ENCODE measurements at places on chromosomes 16 and 17. TPM values are rescaled to one million over a fixed set of nuclear protein-coding genes. Genes with fewer than 3 reads are reported as not detected.
A peak's percentile ranks its signal among the peaks of the same experiment; 100 is the strongest.

- no peak for ATAC-seq
Observed at GRCh38 chr17:32527146-32527545, 40.4 kb downstream of the CDK5R1 start.

DNA sequence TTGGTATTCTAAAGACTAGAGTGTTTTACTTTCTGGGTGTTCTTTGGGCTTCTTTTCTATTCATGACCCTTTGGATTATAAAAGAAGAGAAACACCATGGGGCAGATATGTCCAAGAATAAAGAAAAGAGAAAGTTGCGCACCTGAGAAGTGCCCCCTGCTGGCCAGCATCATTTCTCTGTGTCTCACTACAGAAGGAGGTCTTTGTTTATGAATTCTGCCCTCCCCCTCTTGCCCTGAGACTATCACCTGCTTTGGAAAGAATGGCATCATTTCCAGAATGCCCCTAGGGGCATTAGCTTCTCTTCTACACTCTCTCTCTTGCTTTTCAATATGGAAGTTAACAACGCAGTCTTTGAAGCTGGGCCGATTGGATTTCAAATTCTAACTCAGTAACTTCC lies 45.0 kb downstream of the CDH13 start:
- no peak for ATAC-seq

GRCh38 chr17:76868176-76868668 lies at the start of gene MGAT5B:
Gene MGAT5B, plus strand, starts transcription at chr17:76868404. Its CDS starts 626 bp downstream, at chr17:76869030.
- peak; percentile 98 for ATAC-seq

- ATAC-seq, result no peak
Observed at GRCh38 chr16:86706726-86707125, 128.4 kb downstream of the FOXL1 start.

SEC14L1 gene
- total RNA-seq, result 89.3 TPM

GRCh38 chr17:2695243-2695960 lies 16.2 kb downstream of the CLUH start:
- ATAC-seq, result no peak

DNA sequence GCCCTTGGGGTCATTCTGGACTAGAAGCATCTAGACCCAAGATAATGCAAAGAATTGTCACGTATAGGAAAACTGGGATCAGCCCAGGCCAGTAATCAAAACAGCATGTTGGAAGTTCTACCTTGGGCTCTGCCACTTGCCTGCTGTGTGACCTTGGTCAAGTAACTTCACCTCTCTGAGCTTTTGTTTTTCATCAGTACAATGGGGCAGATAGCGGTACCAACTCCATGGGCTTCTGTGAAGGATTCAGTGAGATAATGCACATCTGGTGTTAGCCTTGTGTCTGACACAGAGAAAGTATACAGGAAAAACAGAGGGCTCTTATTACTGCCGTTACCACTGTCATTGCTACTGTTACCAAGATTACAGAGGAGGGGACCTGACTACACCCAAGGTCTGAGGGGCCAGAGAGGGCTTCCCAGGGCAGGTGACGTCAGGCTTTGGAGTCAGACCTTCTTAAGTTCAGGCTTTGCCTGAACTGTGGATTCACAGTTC lies 24.6 kb downstream of the CMIP start:
- peak; percentile 50 for ATAC-seq

DNA sequence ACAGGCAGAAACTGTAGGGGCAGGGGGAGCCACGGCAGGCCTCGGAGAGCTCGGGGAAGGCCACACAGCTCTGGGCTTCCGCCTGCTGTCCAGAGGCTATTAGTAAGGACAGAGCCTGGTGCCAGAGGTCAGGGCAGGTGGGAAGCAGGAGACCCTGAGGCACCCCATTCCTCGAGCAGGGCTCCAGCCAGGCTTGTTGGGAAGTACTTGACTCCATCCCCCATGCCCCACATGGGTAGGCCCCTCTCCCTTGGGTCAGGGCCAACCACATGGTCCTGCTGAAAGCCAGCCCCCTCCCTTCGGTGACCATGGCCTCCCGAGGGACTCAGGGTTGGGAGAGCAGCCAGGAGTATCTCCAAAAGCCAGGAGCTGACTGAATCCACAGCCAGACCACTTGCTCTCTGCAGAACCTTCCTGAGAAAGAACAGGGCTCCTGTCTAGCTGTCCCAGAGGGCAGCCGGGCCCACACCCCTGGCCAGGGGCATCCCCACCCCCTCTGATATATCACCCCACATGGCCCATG lies 17.4 kb upstream of the MPRIP start:
- ATAC-seq, result no peak

DNA sequence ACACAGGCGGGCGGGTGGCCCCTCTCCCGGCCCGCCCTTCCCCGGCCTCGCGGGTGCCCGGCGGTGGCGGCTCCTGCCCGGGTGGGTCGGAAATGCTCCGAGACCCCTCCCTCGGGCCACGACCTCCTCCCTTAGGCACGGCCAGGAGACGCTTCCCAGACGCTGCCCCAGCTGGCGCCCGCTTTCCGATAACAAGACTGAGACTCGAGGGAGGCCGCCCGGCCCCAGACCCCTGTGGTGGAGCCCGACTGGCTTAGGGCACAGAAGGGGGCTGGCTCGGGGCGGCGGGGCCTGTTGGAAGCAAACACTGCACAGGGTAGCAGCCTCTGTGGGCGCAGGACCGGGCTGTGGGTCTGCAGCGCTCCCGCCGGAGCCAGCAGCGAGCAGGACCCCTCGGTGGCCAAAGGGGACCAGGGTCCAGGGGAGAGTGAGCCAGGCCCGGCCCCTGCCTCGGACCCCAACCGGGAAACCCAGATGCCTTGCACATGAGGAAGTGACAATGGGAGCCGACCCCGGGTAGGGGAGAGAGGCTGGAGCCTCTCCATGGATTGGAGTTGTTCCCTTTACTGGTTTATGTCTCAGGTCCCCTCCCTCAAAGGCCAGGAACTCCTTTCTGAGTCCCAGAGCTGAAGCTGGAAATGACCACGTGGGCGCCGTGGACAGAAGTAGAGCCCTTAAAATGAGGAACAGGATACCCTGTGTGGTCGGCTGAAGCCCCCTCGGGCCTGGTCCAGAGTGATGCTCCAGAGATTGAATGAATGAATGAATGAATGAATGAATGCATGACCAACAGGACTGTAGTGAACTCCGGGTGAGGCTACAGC lies 19.8 kb upstream of the ADCY7 start:
- no peak for ATAC-seq

DNA sequence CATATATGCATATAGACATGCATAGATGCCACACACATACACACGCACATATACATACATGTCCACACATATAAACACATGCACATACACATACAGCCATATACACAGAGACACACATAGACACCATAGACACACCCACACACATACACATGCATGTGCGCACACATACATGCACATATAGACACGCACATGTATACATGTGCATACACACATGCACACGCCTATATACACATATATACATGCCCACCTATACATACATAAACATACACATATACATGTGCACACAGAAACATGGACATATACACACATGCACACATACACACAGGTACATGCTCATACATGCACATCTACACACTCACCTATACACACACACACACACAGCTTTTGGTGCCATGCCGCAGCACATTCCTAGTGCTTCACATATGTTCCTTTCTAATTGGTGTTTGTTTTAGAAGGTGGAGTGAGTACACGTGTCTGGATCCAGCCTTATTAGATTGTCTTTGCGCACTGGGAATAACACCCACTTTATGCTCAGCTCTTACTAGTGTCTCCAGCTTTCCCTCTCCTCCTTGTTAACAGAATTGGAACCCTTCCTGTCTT lies 198.0 kb downstream of the RPTOR start:
- ATAC-seq, result no peak

CES5A gene
- not detected for total RNA-seq

DNA sequence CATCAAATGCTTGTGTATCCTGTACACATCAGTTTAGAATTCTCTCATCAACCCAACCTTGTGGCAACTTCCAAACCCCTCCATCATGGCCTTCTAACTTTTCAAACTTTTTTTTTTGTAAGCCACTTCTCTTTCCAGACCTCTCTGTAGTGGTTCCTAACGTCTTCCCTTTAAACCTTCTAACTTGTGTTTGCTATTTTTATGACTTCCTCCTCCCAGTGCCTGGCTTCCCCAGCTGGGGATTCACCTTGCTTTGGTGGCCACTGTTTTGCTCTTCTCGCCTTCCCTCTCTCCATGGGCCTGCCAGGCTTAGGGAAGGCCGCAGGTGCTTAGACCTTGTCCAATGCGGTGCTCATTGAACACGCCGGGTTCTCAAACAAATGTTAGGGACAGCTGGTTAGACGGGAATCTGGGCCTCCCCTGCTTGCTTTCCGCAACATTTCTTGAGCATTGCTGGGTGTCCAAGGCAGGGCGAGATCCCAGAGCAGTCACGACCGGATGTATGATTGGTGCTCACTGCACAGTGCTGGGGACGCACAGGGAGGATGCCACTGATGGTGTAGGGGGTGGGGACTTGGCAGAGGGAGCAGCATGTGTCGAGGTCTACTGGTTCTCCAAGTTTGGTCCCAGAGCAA lies 1.1 kb upstream of the XYLT2 start:
- ATAC-seq, result no peak

DNA sequence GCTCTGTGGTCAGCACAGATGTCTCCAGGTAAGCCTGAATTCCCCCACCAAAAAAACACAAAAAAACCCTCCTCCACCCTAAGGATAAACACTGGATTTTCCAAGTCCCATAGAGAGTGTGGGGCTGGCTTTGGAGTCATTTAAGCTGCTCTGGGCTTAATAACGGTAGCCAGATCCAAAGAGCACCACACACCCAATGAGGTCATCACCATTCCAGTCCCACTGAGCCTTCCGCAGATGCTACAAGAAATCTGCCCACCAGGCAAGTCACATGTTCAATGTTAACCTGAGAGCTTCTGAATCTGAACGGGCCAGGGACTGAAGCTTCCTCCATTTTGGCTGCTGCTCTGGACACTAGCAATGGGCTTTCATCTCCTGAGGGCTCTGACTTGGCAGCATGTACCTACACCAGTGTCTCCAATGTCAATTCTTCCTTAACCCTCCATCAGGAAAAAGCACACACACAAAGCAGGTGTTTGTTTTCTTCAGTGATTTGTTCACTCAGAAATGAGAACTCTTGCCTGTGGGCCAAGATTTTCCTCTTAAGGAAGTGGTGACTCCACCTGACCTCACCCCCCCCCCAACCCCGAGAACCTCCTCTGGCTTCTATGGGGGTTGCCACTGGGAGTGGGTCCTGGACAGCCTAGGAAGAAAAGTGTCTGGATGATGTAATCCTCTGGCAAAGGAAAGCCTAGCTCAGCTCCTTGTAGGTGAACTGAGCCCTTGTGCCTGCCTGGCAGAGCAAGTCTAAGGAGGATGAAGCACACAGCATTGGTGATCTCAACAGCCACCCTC lies 220.1 kb downstream of the FOXL1 start:
- no peak for ATAC-seq

GRCh38 chr17:40905370-40905769 lies 20.3 kb upstream of the KRT20 start:
- no peak for ATAC-seq

DNA sequence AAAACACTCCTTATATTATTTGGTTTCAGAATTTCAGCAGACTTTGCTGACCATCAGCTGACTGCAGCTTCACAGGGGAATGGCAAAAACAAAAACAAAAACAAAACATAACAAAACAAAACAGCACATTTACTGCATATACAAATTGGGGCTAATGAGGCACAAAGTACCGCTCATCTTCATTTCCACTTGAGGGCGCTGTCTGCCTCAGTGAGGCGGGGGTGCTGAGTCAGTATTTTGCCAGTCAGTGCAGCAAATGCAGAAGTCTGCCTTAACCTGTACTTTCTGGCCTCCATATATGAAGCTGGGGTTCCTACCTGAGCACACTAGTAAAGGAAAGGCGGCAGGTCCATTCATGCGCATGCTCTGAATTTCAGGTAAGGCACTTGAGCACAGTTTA lies 13.5 kb upstream of the DYNLRB2 start:
- ATAC-seq, result peak; percentile 89

- ATAC-seq, result no peak
Observed at GRCh38 chr16:66135421-66135831, 231.1 kb upstream of the CDH5 start.

DNA sequence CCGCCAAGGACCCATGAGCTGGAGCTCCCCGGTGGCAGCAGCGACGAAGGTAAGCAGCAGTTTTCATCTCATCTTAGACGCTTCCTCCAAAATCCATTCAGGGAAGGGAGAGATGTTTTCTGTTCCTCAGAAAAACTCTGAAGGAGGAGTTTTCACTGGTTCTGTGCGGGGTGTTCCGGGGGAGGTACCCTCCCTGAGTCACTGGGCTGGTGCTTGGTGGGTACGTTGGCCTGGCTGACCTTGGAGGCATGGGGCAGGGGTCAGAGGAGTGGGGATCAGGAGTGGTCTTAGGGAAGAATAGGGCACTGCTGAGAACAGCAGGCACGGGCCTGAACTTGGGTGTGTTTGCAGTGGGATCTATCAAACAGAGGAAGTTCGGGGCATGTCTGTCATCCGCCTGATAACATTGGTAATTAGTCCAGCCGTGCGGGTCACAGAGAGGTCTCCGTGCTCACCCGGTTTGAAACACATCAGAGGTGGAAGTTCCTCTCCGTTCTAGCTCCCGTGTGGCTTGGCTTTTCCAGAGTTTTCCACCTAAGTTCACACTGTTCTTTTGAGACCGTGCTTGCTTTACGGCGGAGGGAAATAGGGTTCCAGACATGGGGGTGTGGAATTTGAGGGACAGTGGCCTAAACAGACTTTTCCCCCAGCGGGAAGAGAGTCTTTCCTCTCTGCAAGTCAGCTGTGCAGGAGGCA lies 59.6 kb upstream of the CIBAR2 start:
- no peak for ATAC-seq

ST6GALNAC1 gene
- 2.5 TPM for total RNA-seq

DNA sequence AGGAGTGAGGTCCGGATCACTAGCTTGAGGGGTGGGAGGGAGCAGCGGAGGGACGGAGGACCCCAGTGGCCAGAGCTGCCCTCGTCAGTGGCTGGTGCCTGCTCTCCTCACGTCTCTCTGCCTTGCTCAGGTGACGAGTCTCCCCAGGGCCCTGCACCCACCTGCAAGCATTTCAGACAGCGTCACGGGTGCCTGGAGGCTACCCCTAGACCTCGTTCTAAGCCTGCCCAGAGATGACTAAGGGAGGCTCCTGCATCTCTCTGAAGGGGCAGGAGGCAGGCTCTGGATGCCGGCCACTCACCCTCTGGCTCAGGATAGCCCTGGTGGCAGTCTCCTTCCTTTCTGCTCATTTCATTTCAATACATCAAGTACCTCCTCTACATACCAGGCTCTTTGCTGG lies 68.8 kb downstream of the MRC2 start:
- ATAC-seq, result no peak

DNA sequence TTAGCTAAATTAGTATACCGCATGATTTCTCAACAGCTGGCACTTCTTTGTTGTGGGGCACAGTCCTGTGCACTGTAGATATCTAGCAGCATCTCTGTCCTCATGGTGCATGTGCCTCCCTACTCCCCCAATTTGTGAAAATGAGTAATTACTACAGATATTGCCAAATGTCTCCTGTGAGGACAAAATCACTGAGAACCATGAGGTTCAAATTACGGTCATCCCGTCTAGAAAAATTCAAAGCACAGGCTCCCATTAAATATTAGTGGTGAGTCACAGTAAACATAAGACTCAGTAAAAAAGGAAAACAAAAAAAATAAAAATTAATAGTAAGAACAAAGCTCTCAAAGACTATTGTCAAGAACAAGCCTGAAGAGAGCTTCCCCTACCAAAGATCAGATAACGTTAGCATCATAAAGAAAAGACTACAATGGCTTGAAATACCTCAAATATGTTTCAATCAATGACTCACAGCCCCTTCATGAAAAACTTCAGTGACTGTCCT lies 57.8 kb downstream of the STH start:
- no peak for ATAC-seq

ZMYND15 gene
- 0.42 TPM for total RNA-seq

GRCh38 chr17:31789707-31790505 lies 69.1 kb downstream of the COPRS start:
- no peak for ATAC-seq

GRCh38 chr17:82793974-82794630 lies 42.2 kb downstream of the TBCD start:
- ATAC-seq, result no peak

Measured in activated T-helper 17 cell treated with anti-CD3 and anti-CD28 coated beads, Interleukin-2, amount 50 U/mL, for 72 hours (primary cell).